HFF-Myc (cell line): ENCODE measurements at places on chromosomes 5 and 9.

- no peak for DNase-seq
Observed at GRCh38 chr5:103145196-103145595, 25.1 kb downstream of the PPIP5K2 start.

DNA sequence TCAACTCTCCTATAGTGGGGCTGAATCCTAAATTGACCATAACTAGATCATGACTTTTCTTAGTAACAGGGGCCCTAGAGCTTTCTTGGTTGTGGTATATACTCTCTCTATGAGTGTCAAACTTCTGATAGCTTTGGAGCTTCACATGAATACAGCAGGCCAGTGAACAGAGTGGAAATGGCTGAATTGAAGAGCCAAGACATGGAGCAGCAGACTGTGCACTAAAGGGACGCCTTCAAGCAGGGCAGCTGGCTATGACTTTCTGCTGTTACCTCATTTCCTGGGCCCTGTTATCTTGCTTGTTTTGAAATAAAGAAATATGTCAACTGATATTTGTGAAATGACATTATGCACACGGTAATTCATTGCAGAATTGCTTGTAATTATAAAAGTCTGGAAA, 16.4 kb downstream of the CDO1 start:
- no peak for DNase-seq

DNA sequence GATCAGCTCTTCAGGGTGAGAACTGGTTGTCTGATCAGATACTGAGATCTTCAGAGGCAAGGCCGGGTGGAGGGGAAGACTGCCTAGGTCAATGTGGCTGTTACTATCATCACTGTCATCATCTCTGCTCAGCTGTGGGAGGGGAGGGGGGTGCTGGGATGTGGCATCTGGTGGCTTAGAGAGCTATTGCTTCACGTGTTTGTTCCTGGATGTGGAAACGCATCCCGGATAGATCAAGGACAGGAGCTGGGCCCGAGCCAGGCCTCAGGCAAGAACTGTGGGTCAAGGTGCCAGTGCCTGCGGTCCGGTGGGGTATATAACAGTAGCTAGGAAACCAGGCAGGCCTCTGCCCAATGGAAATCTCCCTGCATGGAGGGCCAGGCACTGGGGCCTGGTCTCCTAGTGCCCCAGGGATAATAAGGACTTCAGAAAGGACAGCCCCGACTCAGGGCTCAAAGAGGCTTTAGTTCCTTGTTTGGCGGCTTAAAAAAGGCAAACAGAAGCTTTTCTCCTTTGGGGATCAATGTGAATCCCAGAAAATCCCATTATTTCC, 30.3 kb upstream of the TIFAB start:
- DNase-seq, result no peak

- DNase-seq, result no peak
Observed at GRCh38 chr9:91741522-91741921, 208.5 kb downstream of the ROR2 start.

- DNase-seq, result no peak
Observed at GRCh38 chr5:23411200-23411599, 96.2 kb upstream of the PRDM9 start.

DNA sequence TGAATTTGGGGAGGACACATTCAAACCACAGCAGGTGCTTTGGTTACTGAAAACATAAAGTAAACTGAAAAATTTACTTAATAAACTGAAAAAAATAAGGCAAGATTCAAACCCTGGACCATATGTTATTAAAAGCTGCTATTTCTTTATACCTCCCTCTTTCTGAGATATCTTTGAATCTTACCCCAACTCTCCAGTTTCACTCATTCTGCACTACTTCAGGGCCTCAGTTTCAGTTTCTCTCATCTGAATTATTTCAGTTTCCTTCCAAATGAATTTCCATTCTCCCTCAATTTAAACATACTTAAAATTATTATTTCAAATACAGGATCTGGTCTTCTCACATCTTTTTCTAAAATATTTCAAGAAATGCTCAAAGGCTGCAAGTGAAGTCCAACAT, 4.9 kb upstream of the OXCT1 start:
- DNase-seq, result no peak

DNA sequence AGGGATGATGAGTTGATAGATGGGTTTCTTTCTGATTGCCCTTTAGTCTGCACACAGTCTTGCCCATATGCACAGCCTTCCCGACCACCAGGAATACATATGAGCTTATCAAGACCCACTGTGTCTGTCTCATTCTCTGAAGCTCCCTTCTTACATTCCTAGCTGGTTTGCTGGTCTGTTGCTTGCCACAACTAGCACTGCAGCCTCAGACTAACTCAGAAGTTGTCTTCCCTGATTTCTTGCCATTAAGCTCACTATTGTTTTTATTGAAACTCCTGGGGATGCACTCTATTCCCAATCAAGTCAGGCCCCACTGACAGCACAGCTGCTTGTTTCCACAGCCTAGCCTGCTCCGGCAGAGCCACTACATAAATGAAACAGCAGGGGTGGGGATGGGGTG, 97.5 kb downstream of the SAXO1 start:
- DNase-seq, result no peak

GRCh38 chr5:14665101-14665822, 744 bp downstream of the OTULIN start:
- DNase-seq, result no peak

DNA sequence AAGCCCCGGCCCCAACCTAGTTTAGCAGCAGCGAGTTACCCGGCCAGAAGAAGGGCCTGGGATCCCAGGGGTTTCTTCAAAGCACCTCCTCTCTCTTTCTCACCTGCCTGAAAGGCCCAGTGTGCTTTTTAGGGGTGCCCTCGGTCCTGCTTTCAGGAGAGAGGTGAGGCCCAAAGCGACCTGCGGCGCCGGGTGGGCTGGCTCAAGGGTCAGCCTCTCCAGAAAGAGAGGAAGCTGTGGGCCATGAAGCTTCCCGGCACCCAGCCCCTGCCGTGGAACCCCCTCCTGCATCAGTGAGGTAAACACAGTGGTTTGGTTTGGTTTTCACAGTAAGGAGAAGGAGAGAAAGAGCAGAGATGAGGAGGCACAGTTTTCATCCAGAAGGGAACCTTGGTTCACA, 4.3 kb downstream of the FOXB2 start:
- DNase-seq, result no peak

GRCh38 chr9:36501727-36502126, 71.0 kb upstream of the MELK start:
- no peak for DNase-seq

DNA sequence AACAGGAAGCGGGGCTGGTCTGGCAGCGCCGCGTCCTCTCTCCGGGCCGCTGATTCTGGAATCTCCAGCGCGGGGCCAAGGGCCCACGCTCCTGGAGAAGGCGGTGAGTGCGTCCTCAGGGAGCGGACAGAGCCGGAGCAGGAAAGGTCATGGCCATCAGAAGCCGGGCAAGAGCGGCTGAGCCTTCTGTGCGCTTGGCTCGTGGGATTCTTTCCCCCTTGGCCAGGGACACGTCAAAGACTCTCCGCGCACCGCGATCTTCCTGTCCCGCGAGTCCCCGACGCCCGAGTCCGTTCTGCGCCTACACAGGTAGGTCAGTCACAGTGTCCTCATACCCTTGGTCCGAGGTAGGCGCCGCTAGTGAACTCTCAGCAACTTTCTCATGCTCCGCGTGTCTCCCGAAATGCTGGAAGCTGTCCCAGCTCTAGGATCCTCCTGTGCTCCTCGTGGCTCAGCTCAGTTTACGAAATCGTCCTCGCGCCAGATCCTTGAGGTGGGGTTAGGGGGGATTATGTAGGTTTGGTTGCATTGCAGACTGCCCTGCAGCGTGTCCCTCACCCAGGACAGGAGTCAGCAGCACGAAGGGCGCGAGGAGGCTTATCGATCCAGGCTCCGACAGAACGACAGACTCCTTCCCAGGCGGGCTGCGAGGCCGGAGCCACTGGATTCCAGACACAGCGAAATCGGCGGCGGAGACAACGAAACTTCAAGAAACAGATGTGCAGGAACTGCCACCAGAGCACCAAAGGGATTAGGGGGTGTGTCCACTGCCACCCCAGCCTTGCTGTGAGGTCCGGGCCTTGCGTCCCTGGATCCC, 8.7 kb downstream of the LHX6 start:
- DNase-seq, result no peak

DNA sequence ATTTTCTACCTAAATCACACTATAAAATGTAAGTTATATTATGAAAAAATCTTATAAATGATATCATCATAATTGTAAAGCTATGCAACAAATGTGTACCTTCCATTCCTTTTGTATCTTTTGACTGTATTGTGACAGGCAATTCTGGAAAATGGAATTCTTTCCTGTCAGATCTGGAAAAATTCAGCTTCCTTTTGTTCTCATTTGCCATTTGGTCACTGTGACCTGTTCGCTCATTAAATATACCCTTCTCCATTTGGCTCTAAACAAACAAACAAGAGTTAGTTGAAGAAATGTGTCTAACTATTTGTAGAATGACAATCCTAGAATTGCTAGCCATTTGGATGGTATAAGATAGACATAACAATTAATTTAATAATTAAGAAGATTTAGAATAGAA, 62.7 kb downstream of the CDKL3 start:
- DNase-seq, result no peak

DNA sequence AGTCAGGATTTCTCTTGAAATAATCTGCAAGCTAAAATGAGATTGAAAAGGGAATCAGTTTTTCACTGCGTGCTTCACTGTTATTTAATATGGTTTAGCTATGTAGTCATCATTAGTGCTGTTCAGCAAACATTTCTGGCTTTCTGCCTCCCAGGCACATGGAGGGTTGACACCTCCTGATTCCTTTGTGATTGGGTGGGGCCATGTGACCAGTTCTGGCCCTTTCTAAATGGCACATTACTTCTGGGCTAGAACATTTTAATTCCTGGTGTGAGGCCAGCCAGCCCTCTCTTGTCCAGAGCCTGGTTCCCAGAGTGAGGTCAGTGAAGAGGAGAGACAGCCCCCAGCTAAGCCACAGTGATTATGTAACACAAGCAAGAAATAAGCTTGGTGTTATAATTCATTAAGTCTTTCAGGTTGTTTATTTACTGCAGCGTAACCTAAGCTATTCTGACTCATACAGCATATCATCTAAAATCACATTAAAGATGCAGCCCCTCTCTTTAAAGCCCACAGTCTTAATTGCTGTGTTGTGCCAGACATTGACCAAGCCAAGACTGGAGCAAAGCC, 17.4 kb upstream of the ARSI start:
- DNase-seq, result peak; percentile 56

DNA sequence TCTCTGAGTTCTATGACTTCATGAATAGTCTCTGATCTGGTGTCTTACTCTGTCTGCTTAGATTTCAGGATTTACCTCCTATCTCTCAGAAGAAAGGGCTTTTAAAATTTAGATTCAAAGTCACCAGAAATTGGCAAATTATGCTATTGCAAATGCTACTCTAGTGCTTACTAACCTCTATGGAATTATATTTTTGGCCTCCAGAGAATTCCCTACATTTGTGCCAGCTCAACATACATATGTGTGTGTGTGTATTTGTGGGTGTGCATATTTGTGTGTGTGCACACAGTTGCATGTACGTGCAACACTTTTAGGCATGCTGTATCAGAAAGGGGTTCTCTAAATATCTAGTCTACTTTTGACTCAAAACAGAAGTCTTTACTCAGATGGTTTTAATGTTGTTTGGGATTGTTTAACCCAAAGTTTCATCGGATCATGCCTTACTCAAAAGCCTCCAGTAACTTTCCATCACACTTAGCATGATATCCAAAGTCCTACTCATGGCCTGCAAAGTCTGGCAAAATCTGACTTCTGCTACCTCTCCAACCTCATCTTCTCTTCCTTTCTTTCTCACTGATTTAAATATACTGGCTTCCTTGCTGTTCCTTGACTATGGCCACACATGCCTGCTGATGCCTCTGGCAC, 147.6 kb upstream of the NR3C1 start:
- DNase-seq, result no peak

DNA sequence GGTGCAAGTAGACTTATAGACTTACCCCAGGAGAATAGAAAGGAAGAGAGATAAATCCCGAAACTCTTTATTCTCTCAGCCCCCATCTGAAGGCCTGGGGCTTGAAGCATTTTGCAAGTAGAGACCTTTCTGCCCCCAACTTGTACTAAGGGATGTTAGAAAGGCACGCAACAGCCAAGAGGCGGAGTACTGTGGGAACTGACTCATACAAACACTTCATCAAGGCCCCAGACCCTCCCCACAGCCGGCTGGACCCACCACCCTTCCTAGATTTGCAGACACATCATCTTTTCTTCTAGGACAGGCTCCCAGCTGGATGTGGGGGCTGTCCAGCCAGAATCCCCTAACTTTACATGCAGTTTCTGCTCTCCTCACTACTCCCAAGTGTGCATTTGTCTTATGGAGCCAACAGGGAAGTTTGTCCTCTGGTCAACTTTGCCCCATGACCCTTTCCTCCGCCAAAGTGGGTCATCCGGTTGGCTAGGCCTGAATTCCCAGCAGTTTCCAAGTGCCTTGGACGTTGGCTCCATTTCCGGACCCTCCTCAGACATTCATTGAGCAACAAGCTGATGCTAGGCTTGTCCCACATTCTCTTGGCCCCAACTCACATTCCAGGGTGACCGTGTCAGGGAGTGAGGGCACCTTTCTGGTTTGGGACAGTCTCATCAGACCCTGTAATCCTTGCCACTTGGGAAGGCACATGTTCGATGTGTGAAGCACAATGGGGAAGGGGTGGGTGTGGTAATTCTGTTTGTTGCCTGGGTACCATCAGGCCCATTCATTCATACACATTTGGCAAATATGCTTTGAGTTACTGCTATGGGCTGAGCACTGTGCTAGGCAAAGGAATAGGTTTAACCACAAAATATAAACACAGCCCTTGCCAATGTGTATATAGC, 64.6 kb downstream of the ABLIM3 start:
- peak; percentile 84 for DNase-seq

GRCh38 chr5:163914910-163915309, 409.5 kb downstream of the MAT2B start:
- no peak for DNase-seq

DNA sequence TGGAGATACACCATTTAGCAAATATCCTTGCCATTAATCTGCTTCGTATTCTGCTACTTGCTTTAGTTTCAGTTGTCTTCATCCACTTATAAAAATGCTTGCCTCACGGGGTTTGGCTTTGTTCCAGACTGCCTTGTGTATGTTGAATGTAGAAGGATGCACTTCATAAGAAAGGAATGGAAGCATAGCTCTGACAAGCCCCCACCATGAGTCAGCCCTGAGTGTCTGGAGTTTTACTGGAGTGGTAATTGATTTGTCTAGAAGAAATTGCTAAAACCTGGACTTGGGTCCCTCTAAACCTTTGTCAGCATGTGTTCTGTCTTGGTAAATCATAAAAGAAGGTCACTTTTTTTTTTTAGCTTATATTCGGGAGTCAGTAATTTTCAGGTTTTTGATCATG, 4.6 kb downstream of the TEX48 start:
- peak; percentile 99 for DNase-seq

- no peak for DNase-seq
Observed at GRCh38 chr9:26331223-26331622, 561.4 kb downstream of the CAAP1 start.
